Stimulated activated CD8-positive, alpha-beta memory T cell treated with anti-CD3 and anti-CD28 coated beads, Interleukin-2, amount 100 ng/mL, for 1 hour (primary cell): ENCODE measurements at places on chromosomes 12 and 14.

DNA sequence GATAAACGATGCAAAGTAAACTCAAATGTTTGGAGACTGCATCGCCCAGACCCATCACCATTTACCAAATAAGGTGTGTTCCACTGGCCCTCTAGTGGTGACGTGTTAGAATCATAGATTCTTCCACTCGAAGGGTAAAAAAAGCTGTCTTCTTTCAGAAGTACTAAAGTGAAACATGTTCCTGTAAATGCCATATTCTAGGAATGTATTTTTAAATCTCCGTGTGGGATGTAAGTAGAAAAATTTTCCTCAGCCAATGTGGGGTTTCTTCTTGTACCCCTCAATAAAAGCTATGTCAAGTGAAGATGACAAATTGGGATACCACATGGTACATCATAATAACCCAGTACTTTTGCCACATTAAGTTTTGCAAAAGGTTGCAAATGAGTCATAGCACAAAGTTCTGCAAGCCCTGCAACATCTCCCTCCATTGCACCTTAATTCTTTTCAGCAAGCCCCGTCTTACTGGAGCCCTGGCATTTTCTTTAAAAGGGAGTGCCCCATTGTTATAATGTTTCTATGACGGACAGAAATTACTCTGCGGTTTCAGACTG lies 100.8 kb downstream of the CCER1 start:
- no peak for DNase-seq

- no peak for DNase-seq
These were observed 706.9 kb upstream of the TMEM132C start for GRCh38 chr12:127560041-127560478.

DNA sequence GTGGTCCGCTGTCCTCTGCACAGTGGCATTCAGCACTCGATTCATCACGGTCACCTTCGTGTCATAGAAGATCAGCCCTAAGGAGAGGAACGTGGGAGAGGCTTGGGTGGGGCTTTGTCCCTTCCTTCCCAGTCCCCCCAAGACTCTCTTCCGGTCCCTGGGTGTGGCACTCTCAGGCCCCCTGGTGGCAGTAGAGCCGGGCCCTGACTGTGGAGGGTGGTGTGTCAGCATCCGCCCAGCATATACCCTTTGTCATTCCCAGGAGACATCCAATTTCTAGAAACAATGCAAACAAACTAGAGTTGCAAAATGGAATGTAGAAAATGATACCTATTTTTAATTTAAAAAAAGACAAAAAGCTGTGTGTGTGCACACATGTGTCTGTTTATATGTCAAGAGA lies 45.0 kb downstream of the TRAFD1 start:
- DNase-seq, result no peak

- no peak for DNase-seq
These were observed 10.7 kb downstream of the SLC38A1 start for GRCh38 chr12:46258129-46258528.

DNA sequence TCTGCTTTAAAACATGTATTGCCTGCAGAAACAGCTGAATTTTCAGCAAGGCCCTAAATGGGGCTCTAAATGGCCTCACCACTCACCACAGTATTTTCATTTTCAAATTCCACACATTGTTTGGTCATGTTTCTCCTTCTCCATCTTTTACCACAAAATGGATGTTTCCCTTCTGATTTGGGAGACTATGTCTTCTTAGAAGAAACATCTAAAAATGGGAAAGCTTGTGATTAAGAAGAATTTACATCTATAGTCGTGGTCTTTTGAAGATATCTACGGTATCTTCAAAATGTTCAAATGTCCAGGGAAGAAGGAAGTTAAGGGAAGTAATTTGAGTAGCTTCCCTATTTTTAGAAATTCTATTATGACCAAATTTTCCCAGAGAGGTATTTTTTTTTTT lies 20.7 kb upstream of the TUBA1C start:
- no peak for DNase-seq

- DNase-seq, result no peak
These were observed 229.8 kb upstream of the LRIG3 start for GRCh38 chr12:59149995-59150642.

DNA sequence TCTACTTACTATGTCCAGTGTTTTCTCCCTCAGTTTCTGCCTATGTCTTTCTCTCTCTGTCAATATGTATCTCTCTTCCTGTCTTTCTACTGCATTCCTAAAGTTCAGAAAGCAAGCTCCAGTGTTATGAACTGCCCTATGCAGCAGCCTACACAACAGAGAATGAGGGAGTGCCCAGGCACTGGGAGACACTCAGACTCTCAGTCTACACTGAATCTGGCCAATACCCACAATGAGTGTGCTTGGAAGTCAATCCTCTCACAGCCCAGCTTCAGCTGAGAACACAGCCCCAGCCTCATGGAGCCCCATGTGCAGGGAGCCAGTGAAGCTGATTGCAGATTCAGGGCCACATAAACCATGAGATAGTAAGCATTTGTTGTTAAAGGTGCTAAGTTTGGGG lies 128.7 kb downstream of the ALG10 start:
- no peak for DNase-seq

- no peak for DNase-seq
These were observed 11.9 kb downstream of the ANKRD13A start for GRCh38 chr12:110010853-110011723.

- no peak for DNase-seq
These were observed 83.0 kb downstream of the LLPH start for GRCh38 chr12:66047411-66048021.

- DNase-seq, result no peak
These were observed 143.6 kb upstream of the OTX2 start for GRCh38 chr14:56953884-56954283.

- no peak for DNase-seq
These were observed 160.8 kb downstream of the GXYLT1 start for GRCh38 chr12:41983856-41984255.

DNA sequence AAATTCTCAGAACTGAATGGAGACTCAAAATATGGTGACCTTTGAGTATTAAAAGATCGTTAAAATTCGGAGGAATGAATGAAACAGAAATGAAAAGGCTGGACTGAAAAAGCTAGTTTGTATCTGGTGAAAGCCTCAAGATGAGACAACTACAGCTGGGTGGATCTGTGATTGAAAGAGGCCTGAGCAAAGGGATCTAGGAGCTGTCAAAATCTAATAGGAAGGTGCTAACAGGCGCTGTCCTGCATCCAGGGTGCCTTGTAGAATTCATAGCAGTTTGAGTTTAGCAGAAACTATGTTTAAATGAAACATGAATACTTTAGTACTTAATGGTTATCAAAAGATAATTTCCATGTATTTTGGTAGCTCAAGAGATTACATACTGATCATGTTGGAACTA lies 2.3 kb downstream of the YY1 start:
- no peak for DNase-seq

GRCh38 chr14:104291123-104292000 lies 153.0 kb downstream of the KIF26A start:
- DNase-seq, result no peak

DNA sequence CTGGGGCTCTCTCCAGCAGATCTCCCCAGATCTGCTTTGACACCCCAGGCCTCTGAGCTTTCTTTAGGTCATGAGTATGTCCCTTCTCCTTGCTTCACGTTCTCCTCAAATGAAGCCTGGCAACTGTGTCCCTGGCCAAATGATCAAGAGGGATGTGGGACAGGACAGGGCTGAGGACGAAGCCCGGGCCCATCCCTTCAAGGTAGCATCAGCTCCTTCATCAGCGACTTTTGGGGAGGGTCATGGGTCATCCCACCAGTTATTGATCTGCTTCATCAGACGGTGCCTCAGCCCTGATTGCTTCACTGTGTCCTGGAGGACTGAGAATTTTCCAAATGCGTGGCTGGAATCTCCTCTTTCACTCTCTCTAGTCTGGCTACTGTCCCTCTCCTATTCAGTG lies 32.3 kb downstream of the ACADS start:
- DNase-seq, result no peak

GRCh38 chr12:28800129-28800528 lies 348.9 kb upstream of the FAR2 start:
- no peak for DNase-seq

DNA sequence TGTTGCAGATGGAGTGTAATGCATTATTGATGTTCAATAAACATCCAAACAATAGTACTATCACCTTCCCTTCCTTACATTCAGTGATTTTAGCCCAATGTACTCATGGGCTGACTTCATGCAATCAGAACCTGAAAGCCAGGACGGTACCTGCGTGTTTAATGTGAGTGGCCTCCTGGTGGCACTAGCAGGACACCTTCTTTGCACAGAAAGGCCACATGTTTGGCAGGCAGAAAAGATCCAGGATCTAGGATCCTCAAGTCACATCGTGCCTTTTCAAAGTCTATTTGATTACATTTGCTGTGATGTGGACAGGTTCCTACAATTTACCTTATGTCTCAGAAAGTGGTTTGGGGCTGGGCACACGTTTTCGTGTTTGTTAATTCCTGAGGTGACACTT lies 82.9 kb downstream of the NEDD1 start:
- no peak for DNase-seq

GRCh38 chr12:27480016-27480415 lies 33.5 kb downstream of the SMCO2 start:
- no peak for DNase-seq

DNA sequence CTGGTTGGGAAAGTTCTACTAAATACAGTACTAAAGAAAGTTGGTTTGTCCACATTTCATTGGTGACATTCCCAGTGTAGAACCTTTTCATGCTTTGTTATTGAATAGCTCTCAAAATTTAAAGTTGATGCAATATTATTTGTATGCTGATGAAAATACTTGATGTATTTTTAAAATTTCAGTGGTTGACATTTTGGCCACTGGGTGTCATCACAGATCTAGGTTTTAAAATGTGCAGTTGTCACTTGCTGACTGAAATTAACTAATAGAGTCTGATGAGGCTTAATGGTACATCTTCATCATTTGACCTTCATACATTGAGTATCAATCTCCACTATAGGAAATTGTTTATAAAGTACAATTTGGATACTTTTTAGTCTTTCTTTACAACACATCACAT lies 37.1 kb downstream of the CMAS start:
- no peak for DNase-seq

DNA sequence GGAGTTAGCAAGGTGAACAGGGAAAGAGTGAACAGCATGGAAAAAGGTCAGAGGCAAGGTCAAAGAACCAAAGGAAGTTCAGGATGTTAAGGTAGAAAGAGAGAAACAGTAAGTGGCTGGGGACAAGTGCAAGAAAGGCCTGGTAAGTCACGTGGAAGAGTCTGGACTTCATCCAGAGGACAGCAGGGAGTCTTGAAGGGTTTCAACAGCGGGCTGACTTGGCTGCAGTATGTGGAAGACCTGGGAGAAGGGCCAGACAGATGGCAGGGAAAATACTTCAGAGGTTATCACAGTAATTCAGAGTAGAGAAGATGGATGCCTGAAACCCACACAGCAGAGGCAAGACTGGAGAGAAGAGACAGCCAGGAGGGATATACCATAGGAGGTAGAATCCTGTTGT lies 34.0 kb downstream of the CIT start:
- no peak for DNase-seq

DNA sequence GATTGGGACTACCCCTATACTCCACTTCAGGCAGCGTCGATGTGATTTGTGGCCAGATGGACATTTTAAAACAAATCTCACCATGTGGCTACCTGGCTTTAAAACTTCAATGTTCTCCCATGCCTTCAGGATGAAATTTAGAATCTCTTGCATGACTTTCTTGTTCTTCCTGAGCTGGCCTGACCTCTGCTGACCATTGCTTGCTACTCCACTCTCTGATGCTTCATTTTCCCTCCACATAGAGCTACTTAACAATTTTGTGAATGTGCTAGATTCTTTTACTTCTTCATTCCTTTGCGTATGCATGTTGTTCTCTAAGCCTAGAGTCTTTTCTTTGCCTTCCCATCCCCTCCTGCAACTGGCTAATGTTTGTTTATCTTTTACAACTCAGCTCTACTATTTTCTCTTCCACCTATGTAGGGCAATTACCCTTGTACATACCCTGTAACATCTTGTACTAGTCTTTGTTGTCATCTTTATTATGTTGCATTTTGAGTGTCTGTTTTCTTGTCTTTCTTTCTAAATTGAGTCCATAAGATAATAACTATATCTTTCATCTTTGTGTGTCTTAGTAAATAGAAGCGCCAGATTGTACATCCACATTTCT lies 41.2 kb downstream of the YLPM1 start:
- DNase-seq, result no peak

DNA sequence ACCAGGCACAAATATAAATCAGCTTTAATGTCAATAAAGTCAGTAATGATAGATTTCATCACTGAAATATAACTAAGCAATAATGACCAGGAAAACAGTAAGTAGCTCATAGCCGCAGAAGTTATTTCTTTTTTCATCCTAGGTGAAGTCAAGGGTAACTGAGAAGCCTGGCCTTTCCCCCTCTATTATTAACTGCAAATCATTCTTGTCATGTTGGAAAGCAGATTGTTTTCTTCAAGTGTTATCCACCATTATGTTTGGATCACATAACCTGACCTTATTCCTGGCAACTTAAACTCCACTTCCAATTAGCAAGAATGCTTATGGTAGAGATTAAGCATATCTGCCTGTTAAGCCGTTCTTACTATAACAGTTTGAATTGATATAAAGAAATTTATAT lies 603.4 kb upstream of the FOXG1 start:
- no peak for DNase-seq

DNA sequence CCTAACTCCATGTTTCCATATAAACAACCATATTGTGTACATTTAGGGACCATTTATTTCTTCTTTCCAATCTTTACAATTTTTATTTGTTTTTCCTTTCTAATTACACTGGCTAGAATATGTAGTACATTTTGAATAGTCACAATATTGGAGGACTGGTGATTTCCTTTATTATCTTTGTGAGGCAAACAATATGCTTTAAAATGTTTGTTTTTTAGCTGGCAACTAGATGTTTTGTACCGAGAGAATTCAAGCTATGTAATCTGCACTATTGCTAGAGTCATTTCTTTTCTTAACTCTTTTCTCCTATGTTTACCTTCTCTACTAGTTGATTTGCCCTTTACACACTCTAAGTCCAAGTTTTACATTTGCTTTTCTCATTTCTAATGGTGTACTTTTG lies 13.3 kb upstream of the NTN4 start:
- DNase-seq, result no peak

DNA sequence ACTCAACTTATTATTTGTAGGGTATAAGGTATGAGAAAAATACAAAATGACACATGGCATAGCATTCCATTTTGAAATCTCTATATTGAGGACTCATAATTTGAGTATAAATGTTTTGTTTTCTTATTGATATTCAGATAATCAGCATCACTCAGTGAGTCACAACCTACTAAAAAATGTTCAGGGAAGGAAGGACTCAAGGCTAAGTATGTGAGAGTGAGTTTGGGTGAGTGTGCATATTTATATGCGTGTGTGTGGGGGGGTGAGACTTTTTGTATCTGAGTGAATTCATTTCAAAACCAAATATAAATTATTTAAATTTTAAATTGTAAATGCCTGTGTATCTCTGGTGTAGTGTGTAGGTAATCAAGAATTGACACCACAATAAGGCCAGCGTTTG lies 87.8 kb upstream of the PRKD1 start:
- no peak for DNase-seq

GRCh38 chr12:115457798-115458197 lies 773.8 kb upstream of the TBX3 start:
- DNase-seq, result no peak
